ENCODE measurements at places on chromosomes 11 and 22.

DNA sequence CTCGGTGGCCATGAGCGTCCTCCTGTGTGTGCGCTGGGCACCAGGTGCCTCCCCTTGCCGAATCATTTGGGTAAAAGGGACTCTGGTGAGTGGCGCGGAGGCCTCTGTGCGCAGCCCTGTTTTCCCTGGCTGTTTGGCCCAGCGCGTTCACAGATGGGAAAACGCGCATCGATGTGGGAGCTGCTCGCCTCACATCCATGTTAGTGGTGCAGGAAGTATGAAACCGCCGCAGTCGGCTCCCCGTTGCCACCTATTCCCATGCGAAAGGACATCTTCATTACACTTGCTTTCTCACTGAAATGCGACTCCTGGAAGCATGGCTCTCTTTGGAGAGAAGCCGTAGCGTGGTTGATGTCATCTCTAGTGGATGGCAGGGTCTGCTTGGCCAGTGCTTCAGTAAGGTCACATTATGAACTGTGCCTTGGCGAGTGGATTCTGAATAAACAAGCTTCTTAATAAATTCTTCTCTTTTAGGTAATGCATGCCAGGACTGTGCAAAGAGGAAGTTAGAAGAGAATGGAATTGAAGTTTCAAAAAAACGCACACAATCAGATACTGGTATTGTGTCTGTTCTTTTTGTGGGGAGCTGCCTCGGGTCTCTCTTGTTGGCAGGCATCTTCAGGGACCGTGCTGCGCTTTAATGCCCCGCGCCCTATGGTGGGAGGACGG is 26.3 kb downstream of the FAM118A start:
- DNase-seq, result no peak

- DNase-seq, result no peak
Measured at GRCh38 chr22:44880610-44881290, 128.4 kb downstream of the ARHGAP8 start.

DNA sequence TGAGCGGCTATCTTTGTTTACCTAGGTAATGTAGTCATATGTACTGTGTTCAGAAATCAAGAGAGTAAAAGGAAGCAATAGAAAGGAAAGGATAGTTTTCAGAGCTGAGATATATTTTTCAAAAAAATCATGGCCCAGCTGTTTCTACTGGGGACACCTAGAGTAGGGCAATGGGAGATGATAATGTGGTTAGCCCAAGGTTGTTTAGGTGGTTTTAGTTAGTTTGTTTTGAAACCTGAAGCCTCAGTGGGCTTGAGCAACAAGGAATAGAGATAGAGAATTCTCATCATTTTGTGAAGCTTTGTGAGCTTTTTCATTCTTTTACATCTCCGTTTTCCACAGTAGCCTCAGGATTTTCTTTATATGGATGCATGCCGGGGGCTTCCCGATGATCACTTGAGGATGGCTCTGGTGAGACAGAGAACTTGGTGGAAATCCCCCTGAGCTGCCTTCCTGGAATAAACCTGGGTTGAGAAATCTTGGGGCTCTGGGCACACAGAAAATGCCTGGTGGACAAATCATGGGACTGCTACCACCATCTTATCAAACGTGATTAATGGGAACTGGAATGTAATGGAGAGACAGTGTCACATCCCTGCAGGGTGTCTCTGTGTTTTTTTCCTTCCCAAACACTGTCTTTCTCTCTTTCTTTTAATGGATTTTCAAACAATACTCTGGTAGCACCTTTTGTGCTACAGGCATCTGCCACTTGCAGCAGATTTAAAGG is 49.0 kb downstream of the ARHGAP42 start:
- no peak for DNase-seq

GRCh38 chr22:38762551-38762983 is 6.8 kb upstream of the SUN2 start:
- no peak for DNase-seq

- no peak for DNase-seq
Measured at GRCh38 chr11:47553406-47553743, 443 bp upstream of the CELF1 start.

- DNase-seq, result no peak
Measured at GRCh38 chr22:48936391-48936790, 891.3 kb downstream of the BRD1 start.

- no peak for DNase-seq
Measured at GRCh38 chr22:44254811-44255210, 57.9 kb downstream of the SHISAL1 start.

- DNase-seq, result no peak
Measured at GRCh38 chr11:63915961-63916836, 765 bp downstream of the RCOR2 start.

DNA sequence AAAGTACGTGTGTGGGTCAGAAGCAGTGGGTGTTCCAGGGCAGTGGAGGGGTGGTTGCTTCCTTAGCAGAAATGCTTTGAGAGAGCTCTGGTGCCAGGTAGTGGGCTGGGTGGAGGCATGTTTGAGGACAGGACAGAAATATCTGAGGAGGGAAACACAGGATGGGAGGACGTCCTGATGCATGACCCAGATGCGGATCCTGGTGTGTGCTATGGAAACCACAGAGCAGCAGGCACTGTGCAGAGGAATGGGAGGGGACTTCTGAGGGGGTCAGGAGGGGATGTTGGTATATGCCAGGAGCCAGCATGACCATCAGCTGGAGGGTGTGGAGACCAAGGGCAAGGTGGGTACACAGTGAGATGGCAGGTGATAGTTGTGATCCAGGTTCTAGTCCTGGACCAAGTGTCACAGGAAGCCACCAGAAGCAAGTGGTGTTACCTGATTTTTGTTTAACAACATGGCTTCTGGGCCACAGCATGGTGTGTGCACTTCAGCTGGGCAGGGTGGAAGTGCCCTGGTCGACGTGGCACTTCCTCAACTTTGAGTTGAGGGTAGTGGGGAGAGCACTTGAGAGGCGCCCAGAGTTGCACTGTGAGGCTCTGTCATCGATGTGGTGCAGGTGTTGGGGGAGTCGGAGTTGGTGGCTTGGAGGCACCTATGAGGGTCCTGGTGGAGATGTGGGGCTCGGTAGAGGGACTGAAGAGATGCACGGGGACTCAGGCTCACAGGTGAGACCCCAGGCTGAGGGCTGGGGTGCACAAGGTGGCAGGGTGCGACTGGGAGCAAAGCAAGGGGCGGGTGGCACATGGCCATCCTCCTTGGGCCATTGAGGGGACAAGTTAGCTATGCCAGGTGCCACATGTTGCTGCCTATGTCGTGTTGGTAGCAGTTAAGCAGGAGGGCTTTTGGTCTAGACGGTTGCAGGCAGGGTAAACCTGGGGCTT is 7.5 kb downstream of the DGCR8 start:
- no peak for DNase-seq

DNA sequence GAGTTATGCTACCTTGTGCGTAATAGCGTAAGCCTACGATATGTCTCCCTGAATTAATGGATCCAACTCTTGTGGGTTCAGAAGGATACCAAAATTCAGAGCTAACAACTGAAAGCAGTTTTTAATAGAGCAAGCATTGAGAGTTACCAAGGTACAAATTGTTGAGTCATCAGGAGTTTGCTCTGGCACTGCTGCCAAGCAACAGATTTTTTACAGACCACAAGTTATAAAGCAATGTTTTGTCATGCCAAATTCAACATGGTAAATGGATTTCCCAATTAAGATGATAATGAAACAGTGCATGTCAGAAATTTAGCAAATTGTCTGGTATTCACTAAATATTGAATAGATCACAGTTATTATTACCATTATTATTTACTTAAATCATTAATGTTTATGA is 295.6 kb downstream of the NELL1 start:
- DNase-seq, result no peak

GRCh38 chr11:65851083-65851579 is 6.8 kb downstream of the CFL1 start:
- DNase-seq, result no peak

GRCh38 chr11:84594602-84595001 is 1032.5 kb downstream of the DLG2 start:
- DNase-seq, result no peak

DNA sequence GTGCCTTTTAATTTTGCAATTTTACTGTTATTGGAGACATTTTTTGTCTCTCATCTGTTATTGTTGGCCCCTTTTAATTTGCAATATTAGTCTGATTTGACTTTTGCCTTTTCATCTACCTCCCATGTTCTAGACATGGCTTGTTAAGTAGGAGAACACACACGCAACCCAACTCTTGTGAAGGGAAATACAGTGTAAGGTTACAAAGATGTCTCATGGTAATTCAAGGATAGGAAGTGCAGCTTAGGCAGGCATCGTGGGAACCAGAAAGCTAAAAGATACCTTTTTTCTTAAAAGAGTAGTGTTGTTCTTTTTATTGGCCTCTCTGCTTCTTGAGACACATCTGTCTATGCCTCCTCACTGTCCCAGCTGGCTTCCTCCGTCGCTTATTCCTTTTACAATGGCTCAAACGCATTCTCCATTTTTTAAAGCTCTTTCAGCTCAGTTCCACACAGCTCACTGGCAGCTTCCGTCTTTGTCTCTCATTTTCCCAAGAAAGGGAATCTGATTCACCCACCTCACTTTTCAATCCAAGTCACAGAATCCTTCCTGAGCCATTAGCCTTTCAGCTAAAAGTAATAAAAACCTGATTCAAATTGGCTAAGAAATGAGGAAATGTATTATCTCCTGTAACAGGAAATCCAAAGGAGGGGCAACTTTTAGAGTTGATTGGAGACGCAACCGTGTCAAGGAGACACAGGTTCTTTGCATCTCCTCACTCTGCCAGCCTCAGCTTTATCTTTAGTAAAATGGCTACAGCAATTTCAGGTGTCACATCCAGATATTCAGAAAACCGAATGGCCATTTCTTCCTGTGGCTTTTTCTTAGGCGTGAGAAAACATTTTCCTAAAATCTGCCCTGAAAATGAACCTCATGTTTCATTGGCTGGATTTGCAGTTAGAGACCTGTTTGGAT is 57.2 kb downstream of the SIK2 start:
- no peak for DNase-seq

DNA sequence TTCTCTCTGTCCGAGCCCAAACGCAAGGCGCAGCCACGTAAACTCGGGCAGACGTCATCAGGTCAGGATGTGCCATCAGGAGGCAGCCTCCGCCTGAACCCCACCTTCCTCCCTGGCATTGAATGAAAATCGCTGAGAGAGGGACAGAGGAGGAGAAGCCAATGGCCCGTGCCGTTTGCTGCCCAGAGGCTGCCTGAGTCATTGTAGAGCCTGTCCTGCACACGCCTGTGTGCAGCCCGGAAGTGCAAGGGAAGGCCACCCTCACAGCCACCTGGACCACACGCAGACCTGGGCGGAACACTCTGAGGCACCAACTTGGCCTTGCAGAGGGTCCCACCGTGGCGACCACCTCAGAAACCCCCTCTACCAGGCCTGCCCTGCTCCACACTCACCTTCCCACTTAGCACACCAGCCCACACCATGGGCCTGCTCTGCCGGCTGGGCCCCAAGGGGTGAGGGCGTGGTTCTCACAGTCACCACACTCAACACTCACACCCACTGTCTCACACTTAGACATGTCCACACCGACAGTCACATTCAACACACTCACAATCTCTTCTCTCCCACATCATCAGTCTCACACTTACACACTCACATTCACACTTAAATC is 9.1 kb downstream of the CHID1 start:
- DNase-seq, result no peak

All from cortex of kidney (tissue), 1 donor.